GM10248 (cell line): ENCODE measurements at places on chromosomes 11 and 22.

- no peak for DNase-seq
Observed at GRCh38 chr11:120215634-120216033, 4.8 kb downstream of the OAF start.

DNA sequence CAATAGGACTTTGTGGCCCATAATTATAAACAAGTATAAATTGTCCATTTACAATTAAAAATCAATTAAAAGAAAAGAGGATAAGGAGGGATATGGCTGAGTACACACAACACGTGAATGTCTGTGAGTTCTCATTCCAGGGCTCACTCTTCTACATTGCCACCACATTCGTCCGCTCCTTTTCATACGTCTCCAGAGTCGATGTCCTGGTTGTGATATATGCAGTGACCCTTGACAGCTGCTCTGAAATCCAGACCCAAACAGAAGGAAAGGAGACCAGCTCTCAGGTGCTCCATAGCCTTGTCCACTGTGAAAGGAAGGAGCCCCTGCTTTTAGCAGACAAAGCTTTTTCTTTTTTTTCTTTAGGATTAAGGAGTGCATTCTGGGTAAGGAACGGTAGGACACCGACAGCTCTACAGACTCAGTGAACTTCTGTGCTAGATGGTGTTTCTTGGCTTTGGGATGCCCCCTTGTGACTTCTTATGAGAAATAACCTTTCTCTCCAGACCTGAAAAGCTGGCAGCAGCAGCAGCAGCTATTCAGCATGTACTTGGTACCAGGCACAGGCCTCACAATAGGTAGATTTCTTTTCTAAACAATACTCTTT lies 19.7 kb upstream of the DNAJB13 start:
- peak; percentile 39 for DNase-seq

- DNase-seq, result no peak
Observed at GRCh38 chr11:134581966-134582769, 170.1 kb upstream of the B3GAT1 start.

DNA sequence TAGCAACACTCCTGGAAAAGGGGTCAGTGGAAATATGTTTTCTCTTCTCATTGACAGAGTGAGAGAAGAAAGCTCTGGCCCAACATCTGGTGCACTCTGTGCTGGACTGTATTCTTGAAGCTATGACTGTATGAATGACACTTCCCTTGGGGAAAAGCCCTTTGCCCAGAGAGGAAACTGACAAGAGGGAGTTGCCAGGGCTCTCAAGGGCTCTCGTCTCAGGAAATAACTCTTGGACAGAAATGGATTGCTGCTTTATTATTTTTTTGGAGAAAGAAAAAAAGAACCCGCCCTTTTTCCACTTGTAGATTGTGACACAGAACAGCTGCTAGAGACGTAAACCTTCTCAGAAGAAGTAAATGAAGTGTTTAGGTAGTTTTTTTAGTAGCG lies 11.4 kb downstream of the ETS1 start:
- DNase-seq, result no peak

GRCh38 chr11:71075871-71076420 lies 176.4 kb downstream of the SHANK2 start:
- DNase-seq, result no peak

GRCh38 chr22:32539631-32540421 lies 65.2 kb downstream of the FBXO7 start:
- no peak for DNase-seq
